Endothelial cell of coronary artery (primary cell): ENCODE measurements at places on chromosomes 13 and 19. TPM values are rescaled to one million over a fixed set of nuclear protein-coding genes. Genes with fewer than 3 reads are reported as not detected.

LACC1 gene
- total RNA-seq = 3.8 and 4.4 TPM in 2 replicates

ELAVL3 gene
- total RNA-seq = not detected in 2 replicates

ZNF471 gene
- total RNA-seq = 0.81 and 2.0 TPM in 2 replicates

ATP4B gene
- total RNA-seq = not detected in 2 replicates

ZNF442 gene
- 0.81 and 1.8 TPM in 2 replicates for total RNA-seq

ACTMAP gene
- total RNA-seq = 0.36 and 1.0 TPM in 2 replicates

STK11 gene
- 88.2 and 94.2 TPM in 2 replicates for total RNA-seq

TYROBP gene
- total RNA-seq = not detected in 2 replicates

COPE gene
- 172 and 214 TPM in 2 replicates for total RNA-seq

SSBP4 gene
- total RNA-seq = 50.0 and 52.1 TPM in 2 replicates

C19orf85 gene
- not detected in 2 replicates for total RNA-seq

PSG4 gene
- 0.47 and 1.2 TPM in 2 replicates for total RNA-seq

OSCAR gene
- 0.19 TPM in 1 of 2 replicates, not detected in the other for total RNA-seq
